ENCODE measurements at places on chromosomes 3 and 15. TPM values are rescaled to one million over a fixed set of nuclear protein-coding genes. Genes with fewer than 3 reads are reported as not detected.

DNA sequence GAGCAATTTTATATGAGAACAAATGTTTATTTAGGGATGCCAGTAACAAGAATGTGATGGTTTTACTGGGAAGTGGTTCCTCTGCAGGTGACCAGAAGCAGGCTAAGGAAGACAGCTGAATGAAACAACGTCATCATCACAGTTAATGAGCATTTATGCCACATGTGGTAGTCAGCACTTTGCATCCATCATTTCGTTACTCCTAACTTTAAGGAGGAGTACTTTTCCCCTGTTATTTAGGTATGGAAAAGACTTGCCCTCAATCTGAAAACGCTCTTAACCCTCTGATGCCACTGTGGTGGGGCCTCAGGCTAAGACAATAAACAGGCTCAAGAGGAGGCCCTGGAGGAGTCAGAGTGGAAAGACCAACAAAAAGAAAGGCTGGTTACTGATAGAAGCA lies 31.2 kb downstream of the INTS14 start:
- H3K27me3 ChIP-seq, result no peaks in the 10 kb centered on the region
- no peak overlapping the region for H3K27ac ChIP-seq
- no peaks in the 10 kb centered on the region for H3K36me3 ChIP-seq
- no peak for DNase-seq

DNA sequence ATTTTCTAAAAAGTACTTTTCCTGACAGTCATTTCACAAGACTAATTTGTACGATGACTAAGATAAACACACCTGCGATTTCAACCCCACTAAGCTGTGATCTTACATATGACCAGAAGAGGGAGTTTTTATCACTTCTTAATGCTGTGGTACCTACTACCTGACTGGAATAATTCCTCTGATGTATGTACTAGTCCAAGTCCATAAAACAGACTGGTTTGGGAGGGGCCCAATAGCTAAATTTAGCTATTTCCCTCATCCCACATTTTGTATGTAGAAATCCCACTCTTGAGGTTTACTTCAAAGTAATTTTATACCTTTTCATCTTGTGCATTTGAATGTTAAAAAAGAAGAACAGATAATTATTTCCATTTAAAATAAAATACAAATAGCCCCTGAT lies 49.7 kb upstream of the SCAANT1 start:
- no peak overlapping the region for H3K27ac ChIP-seq
- no peak overlapping the region for H3K4me3 ChIP-seq
- DNase-seq, result no peak
- H3K27me3 ChIP-seq, result no peaks in the 10 kb centered on the region

SLC28A1 gene
- not detected for total RNA-seq

DNA sequence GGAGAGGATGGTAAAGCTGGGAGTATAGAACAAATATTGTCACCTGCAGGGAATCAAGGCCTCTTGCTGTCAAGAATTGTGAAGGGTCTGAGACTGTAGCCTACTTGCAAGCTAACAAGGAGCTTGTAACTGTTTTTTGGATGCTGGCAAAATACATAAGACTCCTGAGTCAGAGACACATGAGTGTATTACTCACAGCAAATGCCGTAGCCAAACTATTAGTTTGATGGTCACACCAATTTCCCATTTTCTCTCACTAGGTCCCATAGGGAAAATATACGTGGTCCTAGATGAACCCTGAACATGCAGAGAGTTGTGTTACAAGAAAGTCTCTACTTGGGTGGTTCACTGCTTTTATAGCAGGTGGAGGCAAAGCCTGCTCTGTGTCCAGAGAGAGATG lies 44.7 kb upstream of the LIPC start:
- H3K4me3 ChIP-seq, result no peak overlapping the region
- DNase-seq, result no peak
- H3K27ac ChIP-seq, result no peak overlapping the region
- no peaks in the 10 kb centered on the region for H3K27me3 ChIP-seq
- H3K4me1 ChIP-seq, result no peaks in the 10 kb centered on the region
- H3K36me3 ChIP-seq, result no peaks in the 10 kb centered on the region

- H3K36me3 ChIP-seq, result no peaks in the 10 kb centered on the region
- peaks cover 18% of the 10 kb centered on the region for H3K4me1 ChIP-seq
- peak overlapping the region; percentile 86 for H3K4me3 ChIP-seq
- DNase-seq, result no peak
- peak overlapping the region; percentile 98 for H3K27ac ChIP-seq
Observed at GRCh38 chr15:73996267-73996666, 1.8 kb downstream of the PML start.

DNA sequence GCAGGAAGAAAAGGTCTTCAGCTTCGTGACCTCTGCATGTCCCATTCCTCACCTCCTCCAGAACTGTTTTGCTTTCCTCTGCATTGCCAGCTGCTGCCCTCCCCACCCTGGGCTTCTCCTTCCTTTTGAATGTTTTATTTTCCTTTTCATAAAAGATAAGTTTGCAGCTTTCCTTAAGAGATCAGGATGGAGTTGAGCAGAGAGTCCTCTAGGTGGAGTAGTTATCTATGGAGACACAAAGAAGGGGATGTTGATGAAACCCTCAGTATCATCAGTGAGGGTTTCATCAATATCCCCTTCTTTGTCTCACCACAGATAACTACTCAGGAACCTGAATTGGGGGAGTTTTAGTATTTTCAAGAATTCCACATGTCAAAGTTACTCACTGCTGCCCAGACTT lies 19.0 kb upstream of the SLC25A36 start:
- no peak overlapping the region for H3K4me3 ChIP-seq
- DNase-seq, result no peak
- no peak overlapping the region for H3K27ac ChIP-seq
- no peaks in the 10 kb centered on the region for H3K4me1 ChIP-seq

DNA sequence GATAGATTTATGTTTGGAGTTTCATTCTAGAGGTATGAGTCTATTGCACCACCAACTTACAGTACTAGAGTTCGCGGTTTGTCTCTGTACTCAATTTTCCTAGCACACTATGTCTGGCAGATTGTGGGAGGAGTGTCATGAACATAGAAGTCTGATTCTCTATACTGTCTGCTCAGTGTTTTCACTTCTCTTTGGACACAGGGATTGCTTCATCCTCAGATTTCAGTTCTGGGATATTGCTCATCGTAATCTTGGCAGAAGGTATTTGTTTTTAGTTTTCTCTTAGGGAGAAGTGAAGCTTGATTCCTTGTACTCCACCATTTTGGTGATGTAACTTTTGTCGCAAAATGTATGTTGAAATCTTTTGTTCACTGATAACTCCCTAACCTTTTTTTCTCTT lies 27.8 kb upstream of the AZI2 start:
- no peak overlapping the region for H3K4me3 ChIP-seq
- no peaks in the 10 kb centered on the region for H3K36me3 ChIP-seq
- no peaks in the 10 kb centered on the region for H3K27me3 ChIP-seq
- DNase-seq, result no peak
- no peaks in the 10 kb centered on the region for H3K4me1 ChIP-seq

DAZL gene
- not detected for total RNA-seq

PARP15 gene
- total RNA-seq, result 5.6 TPM

SKOR1 gene
- total RNA-seq, result 1.8 TPM

DNA sequence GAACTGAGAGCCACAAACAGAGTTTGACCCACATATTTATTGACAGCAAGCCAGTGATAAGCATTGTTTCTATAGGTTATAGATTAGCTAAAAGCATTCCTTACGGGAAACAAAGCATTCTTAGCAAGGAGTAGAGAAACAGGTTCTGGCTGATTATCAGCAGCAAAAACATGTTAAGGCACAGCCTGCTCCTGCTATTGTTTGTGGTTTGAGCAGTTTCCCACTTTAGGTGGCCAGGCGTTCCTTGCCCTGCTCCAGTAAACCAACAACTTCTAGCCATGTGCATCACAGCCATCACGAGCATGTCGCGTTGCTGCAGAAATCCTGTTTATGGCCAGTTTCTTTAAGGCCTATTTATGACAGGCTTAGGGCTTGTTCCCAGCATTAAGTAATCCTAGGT lies 44.7 kb upstream of the C2CD4B start:
- no peak overlapping the region for H3K4me3 ChIP-seq
- H3K4me1 ChIP-seq, result no peaks in the 10 kb centered on the region
- H3K36me3 ChIP-seq, result no peaks in the 10 kb centered on the region
- no peaks in the 10 kb centered on the region for H3K27me3 ChIP-seq
- H3K27ac ChIP-seq, result no peak overlapping the region

PRKAR2A gene
- 30.7 TPM for total RNA-seq

GRCh38 chr3:42686832-42687650 lies 1.7 kb downstream of the KLHL40 start:
- H3K27ac ChIP-seq, result no peak overlapping the region
- H3K4me1 ChIP-seq, result no peaks in the 10 kb centered on the region
- H3K4me3 ChIP-seq, result no peak overlapping the region
- no peak for DNase-seq
- H3K27me3 ChIP-seq, result no peaks in the 10 kb centered on the region

NEK11 gene
- total RNA-seq, result 16.4 TPM
